ENCODE measurements at places on chromosomes 4 and X.

DNA sequence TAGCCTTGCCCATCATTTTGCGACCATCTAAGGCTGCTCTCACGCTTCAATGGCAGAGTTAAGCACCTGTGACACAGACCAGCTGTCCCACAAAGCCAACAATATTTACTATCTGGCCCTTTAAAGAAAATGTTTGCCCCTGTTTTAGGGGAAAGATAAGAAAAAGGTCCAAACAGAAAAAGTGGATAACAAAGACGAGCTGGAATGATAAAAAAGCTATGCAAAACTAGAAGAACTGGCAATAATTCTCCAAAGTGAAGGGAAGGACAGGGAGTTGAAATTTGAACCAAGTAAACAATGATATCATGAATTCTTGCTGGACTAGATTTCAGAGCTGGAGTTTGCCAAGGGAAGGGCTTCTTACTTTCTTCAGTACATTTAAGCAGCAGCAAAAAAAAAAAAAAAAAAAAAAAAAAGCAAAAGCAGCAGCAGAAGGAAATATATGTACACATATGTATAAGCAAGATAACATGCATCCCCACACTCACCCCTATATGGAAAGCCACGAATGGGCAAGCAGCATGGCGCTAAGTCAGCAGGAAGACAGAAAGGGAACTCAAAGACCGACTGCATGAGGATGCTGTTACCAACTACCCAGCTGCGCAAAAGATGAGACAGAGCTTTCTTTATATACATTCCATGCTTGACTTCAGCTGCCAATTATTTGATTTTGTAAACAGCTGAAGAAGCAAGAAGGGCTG, 12.5 kb downstream of the TRAPPC2 start:
- DNase-seq: no peak

DNA sequence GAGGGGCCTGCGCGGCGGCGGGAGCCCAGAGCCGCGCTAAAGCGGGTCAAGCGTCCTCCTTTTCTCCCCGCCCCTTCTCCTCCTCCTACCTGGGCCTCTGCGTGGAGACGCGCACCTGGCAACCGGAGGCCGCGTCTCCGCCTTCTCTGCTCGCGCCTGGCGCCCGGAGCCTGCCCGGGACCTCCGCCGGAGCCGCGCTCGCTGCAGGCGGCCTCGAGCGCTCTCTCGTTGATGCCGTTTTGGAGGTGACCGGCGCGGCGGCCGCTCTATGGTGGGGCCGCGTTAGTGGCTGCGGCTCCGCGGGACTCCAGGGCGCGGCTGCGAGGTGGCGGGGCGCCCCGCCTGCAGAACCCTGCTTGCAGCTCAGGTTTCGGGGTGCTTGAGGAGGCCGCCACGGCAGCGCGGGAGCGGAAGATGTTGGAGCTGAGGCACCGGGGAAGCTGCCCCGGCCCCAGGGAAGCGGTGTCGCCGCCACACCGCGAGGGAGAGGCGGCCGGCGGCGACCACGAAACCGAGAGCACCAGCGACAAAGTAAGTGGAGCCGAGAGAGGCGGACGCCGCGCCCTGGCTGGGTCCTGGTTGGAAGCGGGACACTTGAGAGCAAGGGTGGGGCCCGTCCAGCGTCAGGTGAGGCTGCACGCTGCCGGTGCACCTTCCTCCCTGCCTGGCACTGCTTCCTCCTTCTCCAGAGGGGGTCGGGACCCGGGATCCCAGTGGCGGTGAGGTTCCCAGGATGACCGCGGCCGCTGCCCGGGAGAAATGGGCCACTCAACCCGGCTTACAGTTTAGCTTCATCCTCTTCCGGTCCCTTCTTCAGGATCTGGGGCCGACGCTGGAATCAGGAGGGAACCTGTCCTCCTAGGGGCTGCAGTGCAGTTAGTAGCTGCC, at the start of gene CDS1:
Gene CDS1, plus strand, starts transcription at position 140 of the 888 bp plus-strand sequence. Its CDS starts 275 bp downstream, at position 415.
- DNase-seq: no peak

DNA sequence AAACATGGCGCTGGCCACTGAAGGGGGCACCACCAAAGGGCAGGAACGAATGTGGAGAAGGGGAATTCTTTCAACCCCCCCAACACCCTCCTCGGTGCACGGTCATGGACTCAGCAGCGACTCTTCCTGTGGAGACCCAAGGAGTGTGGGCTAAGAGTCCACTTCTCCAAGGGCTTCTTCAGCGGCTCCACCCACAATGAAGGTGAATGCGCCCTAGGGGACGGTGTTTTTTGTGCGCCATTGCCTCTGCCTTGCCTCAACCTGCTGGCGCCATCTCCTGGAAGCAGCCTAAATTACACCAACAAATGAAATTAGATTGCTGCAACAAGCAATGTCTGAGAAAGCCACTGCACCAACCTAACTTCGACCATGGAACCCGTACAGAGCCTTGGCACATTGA, 169.2 kb upstream of the MAGEB18 start:
- no peak for DNase-seq

DNA sequence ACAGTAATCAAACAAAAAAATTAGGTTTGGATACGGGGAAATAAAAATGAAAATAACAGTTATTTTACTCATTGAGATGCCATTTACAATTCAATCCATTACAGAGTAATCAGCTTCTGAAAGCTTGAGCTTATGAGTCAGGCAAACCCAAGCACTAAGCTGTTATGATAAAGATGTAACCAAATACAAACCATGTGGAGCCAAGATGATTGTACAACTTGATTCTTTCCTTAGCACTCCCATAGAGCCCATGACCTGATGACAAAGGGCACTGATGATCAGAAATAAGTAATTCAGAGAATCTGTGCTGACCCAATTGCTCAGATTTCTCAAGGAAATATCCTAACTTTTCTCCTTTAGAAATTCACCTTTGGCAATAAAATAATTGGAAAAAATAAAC, 40.5 kb upstream of the PRKG2 start:
- no peak for DNase-seq

- no peak for DNase-seq
These were observed 17.4 kb downstream of the IRAK1 start for GRCh38 chrX:154002215-154002719.

- DNase-seq: no peak
These were observed 16.8 kb downstream of the CAMK2D start for GRCh38 chr4:113744667-113745240.

- no peak for DNase-seq
These were observed 167.9 kb downstream of the COL4A6 start for GRCh38 chrX:108270280-108270679.

- DNase-seq: no peak
These were observed 196.8 kb upstream of the ATP6AP2 start for GRCh38 chrX:40383969-40384368.

DNA sequence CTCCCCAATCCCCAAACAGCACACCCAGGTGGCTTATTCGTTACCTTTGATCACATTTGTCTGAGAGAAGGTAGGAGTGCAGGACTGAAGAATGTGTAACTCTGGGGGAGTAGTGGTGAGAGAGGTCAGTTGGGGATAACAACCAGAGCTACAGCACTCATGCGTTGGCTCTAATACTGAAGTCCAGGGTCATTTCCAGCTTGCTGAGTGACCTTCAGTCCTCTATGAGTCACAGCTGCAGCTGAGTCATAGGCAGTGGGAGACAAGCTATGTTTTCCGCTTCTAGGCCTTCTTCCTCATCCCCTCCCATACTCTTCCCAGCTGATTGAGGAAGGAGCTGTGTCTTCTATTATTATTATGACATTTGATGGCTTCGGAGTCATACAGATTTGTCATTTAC, 31.6 kb upstream of the CT47C1 start:
- no peak for DNase-seq

DNA sequence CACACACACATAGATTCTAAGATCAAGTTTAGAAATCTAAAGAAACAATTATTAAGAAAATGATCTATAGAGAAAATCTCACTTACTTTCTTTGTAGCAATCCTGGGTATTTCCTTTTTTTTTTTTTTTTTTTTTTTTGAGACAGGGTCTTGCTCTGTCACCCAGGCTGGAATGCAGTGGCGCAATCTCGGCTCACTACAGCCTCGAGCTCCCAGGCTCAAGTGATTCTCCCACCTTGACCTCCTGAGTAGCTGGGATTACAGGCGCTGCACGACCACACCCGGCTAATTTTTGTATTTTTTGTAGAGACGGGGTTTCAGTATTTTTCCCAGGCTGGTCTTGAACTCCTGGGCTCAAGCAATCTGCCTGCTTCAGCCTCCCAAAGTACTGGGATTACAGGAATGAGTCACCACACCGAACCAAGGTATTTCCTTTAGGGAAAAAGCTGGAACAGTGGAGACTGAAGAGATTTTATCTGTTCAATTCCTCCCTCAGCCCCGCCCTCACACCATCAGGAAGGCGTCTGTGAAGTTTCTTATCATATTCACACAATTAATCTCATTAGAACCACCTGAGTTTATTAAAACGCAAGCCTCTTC, at the start of gene TRIML2:
Gene TRIML2, minus strand, starts transcription at position 447 of the 599 bp plus-strand sequence. CDS start 4,235 bp downstream, outside the sequence.
- no peak for DNase-seq

GRCh38 chrX:75327607-75328006, 53.7 kb downstream of the UPRT start:
- DNase-seq: no peak

- DNase-seq: no peak
These were observed 43.9 kb upstream of the GC start for GRCh38 chr4:71827826-71828225.

DNA sequence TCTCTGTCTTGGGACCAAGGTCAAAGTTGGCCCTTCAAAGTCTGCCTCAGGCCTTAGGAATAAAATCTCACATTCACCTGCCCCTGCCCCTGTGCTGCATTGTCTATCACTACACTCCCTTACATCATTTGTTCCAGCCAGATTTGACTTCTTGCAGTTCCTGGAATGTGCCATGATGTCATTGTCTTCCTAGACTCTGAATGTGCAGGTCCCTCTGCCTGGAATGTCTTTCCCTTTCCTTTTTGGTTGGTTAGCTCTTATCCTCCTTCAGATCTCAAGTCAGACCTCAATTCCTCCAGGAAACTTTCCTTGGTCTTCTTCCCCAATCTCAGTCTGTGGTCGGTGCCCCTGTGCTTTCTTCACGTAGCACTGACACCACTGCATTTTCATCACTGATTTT, 67.7 kb upstream of the EFNB1 start:
- no peak for DNase-seq

GRCh38 chrX:115226929-115227328, 7.0 kb downstream of the LRCH2 start:
- DNase-seq: no peak

- no peak for DNase-seq
These were observed 689.2 kb upstream of the SLIT2 start for GRCh38 chr4:19562456-19562855.

GRCh38 chrX:78532363-78532762, 126.8 kb downstream of the RTL3 start:
- no peak for DNase-seq

- DNase-seq: no peak
These were observed 371.9 kb upstream of the PITX2 start for GRCh38 chr4:110994781-110995180.

GRCh38 chr4:187235456-187236170, 512.0 kb upstream of the FAT1 start:
- DNase-seq: no peak

DNA sequence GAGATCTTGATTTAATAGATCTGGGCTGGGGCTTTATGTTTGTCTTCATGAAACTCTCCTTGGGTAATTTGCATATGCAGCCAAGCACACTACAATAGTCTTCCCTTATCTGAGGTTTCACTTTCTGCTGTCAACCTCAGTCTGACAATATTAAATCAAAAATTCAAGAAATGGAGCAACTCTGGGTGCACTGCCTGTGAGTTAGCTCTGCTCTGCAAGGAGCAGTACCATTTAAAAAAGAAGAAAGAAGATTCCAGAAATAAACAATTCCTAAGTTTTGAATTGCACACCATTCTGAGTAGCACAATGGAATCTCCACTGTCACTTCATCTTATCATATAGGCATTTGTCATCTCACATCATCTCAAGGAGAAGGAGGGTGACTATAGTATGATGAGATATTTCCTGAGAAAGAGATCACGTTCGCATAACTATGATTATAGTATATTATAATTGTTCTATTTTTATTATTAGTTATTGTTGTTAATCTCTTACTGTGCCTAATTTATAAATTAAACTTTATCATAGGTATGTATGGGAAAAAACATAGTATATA, 9.4 kb downstream of the FNIP2 start:
- peak; percentile 9 for DNase-seq

DNA sequence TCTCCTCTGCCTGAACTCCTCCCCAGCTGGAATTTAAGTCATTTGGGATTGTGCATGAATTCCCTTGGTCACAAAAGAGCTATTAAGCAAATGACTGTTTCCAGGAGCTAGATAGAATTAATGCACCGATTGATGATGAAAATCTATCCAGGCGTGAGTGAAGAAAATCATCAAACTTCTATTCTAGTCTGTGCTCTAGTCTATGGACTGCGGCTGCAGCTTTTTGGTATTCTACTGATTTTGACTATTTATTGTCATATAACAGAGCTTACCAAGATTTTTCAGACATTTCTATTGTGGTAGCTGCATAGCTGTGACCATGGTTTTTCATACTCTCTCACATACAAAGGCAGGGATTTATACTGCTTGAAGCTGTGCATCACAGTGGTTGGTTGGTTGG, 403.8 kb downstream of the FSTL5 start:
- DNase-seq: no peak

DNA sequence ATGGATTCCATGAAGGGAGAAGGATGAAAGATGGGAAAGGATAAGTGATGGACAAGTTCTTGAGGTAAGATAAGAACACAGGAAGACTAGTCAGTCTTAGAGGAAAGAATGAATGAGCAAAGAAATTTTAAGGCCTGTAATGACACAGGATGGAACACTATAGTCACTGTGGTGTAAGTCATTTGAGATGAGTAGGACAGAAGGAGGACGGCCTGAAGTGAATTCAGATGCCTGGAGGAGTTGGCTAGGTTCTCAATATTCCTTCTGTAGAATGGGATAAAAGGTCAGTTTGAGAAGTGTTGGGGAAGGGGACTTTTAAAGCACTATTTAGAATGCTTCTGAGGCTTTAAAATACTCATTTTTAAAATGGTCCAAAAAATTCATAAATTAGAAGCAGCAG, 3.9 kb downstream of the MSMO1 start:
- DNase-seq: no peak

- no peak for DNase-seq
These were observed 55.8 kb downstream of the WWC2 start for GRCh38 chr4:183154701-183155391.

DNA sequence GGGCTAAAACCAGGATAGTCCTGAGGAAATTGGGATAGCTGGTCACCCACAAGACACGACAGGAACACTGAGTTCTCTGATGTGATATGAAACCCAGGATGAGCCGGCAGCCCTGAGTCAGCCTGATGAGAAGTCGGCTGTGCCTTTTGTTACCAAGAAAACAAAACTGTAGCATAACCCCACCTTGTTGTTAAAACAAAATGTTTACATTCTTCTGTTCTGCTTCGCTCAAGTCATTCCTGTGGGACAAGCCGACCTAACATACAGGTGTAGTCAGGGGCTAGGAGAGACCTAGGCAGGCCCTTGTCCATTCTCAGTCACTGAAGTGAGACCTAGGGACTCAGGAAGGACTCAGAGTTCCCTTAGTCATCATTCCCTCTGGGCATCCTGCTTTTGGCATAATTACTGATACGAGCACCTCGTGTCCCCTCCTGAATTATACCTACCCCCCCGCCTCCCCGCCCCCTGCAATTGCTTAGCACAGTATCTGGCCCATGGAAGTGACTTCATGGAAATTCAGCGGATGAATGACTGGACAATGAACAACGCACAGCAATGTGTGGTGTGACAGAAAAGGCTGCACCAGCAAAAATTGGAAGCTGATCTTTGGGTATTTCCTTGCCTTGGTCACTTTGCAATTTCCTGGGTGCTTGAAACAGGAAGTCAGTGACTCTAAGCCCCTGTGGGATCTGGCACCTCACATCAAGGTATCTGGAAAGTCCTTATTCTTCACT, 31.9 kb upstream of the TLR2 start:
- no peak for DNase-seq

All from naive thymus-derived CD4-positive, alpha-beta T cell (primary cell).